ENCODE measurements at places on chromosomes 16 and 17.

DNA sequence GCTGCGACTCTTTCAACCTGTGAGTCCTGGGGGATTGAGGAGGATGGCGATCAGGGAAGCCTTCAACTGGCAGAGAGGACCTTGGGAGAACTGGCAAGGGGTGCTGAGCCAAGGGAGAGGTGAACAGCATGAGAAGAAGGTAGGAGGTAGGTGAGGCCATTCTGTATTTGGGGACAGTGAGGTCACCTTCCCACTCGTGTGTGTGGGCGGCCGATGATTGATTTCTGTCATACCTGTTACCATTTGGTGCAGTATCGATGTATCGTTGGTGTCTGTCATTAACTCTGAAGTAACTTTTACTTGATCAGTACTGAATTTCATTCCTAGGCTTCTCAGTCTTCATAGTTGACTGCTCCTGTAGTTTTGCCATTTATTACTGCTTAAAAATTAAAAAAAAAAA, 3.8 kb downstream of the ARSG start:
- no peak for DNase-seq

- no peak for DNase-seq
Observed at GRCh38 chr17:42982266-42982665, 1.9 kb downstream of the RUNDC1 start.

DNA sequence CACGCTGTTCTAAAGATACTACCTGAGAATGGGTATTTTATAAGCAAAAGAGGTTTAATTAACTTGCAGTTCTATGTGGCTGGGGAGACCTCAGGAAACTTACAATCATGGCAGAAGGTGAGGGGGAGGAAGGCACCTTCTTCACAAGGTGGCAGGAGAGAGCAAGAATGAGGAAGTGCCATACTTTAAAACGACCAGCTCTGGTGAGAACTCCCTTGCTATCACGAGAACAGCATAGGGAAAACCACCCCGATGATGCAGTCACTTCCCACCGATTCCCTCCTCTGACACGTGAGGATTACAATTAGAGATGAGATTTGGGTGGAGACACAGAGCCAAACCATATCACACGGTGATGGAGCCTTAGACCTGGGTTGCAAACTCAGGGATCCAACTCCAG, 317.5 kb upstream of the EEF2KMT start:
- no peak for DNase-seq

GRCh38 chr16:22788193-22788530, 25.8 kb upstream of the HS3ST2 start:
- peak; percentile 67 for DNase-seq

GRCh38 chr16:57401943-57402640, 2.5 kb upstream of the CCL17 start:
- DNase-seq, result no peak

GRCh38 chr17:79826204-79826680, 13.0 kb downstream of the CBX4 start:
- DNase-seq, result peak; percentile 21

GRCh38 chr17:71208111-71208704, 912.6 kb upstream of the SOX9 start:
- peak; percentile 93 for DNase-seq

DNA sequence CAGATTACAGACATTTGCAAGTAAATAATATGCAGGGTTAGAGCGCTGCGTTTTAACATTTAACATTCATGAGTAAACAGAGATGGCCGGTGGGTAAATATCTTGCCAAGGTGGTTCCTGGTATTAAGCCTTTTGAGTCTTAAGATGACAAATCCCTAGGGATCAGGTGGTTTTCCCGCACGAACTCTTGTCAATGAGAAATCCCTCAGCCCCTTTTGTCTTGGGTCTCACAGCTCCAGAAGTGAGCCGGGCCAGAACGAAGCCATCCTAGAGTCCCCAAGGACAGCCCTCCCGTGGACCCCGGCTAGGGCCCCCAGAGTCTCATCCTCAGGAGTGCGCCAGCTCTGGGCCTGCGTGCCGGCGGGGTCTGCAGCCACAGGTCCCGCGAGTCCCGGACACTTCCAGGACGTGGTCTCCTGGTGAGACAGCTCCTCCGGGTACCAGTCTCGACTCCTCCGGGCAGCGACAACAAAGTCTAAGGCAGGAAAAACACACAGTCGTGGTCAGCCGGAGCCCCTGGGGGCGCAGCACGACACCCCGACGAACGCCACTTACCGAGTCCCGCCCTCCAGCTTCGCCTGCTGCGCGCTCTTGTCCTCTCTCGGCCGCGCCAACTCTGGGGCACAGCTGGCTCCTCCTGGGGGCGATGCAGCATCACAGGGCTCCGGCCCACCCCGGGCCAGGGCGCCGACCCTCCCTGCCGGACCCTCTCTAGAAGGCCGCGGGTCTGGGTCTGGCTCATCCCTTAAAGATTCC, 13.3 kb downstream of the MIS12 start:
- no peak for DNase-seq

DNA sequence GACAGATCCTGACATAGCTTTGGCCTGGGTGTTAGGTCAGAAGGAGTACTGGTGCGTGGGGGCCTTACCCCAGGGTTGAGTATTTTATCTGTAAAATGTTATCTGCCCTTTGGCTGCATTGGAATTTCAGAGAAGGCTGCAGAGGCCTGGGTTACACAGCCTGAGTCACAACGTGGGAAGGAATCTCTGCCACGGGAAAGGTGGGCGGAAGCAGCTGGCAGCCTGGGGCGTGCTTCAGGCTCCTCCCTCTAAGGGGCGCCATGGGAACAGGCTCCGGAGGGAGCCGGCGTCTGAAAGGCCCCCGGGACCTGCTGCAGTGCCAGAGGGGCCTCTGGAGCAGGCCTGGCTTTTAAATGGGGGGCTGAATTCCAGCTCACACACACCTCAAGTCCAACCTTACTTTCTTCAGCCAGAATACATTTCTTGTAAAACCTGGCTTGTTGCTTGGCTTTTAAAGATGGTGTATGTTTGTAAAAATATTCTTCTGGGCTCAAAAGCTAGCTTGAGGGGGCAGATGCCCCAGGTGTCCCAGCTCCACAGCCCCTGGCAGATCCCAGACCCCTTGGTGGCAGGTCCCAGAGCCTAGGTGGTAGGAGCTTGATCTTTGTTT, 142.2 kb downstream of the RAB11FIP4 start:
- peak; percentile 81 for DNase-seq

DNA sequence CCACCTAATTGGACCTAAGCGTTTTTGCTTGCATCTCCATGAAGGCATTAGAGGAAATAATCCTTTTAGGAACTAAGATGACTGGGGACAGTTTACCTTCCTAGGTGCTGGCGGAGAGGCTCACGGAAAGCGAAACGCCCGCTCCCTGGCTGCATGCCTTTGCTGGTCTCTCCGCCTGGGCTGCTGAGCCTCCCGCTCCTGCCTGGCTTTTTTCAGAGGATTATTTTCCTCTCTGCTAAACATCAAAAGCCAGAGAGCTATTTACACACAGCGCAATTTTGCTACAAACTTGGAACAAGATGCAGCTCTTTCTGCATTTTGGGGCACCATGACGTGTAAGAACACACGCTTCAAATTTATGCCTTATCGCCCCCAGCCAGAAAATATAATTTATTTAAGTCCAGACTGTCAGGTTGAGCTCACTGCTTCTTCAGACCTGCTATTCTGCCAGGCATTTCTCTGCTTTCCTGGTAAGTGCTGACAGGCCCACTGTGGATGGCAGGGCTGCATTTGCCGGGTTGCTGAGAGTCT, 124.4 kb downstream of the SPACA3 start:
- DNase-seq, result no peak

GRCh38 chr16:48280546-48280945, 33.2 kb upstream of the ABCC11 start:
- no peak for DNase-seq

- DNase-seq, result no peak
Observed at GRCh38 chr16:22035153-22035552, 27.2 kb downstream of the MOSMO start.

Measured in HCEC 1CT (cell line).